ENCODE measurements at places on chromosomes 4 and X.

DNA sequence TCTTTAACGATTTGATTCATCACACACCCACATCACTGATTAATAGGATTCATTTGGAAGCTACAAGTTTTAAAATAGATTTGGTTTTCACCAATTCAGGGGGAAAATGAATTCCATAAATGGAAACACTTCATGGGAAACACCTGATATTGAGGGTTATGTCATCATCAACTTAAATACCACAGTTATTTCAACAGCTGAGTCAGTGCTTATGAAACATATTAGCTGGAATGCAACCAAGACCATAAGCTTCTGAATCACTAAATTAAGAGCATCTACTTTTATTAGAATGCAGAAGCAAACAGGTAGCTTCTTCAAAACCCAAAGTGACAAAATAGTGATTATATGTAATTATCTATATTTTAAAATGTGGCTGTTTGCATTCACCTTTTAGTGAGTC, 207.8 kb upstream of the DCAF8L1 start:
- no peak for DNase-seq
- no peak overlapping the region for H3K4me3 ChIP-seq
- no peaks in the 10 kb centered on the region for H3K4me1 ChIP-seq
- H3K27ac ChIP-seq: no peak overlapping the region
- no peaks in the 10 kb centered on the region for H3K27me3 ChIP-seq
- no peaks in the 10 kb centered on the region for H3K36me3 ChIP-seq

GRCh38 chrX:50093625-50094024, 107.2 kb downstream of the AKAP4 start:
- H3K4me1 ChIP-seq: no peaks in the 10 kb centered on the region
- no peak for DNase-seq
- no peaks in the 10 kb centered on the region for H3K36me3 ChIP-seq
- H3K27me3 ChIP-seq: no peaks in the 10 kb centered on the region
- H3K4me3 ChIP-seq: no peak overlapping the region
- no peak overlapping the region for H3K27ac ChIP-seq

- H3K27ac ChIP-seq: no peak overlapping the region
- no peak overlapping the region for H3K4me3 ChIP-seq
- H3K36me3 ChIP-seq: no peaks in the 10 kb centered on the region
- no peaks in the 10 kb centered on the region for H3K4me1 ChIP-seq
- DNase-seq: no peak
- no peaks in the 10 kb centered on the region for H3K27me3 ChIP-seq
Measured at GRCh38 chrX:88425739-88426138, 321.3 kb upstream of the CPXCR1 start.

DNA sequence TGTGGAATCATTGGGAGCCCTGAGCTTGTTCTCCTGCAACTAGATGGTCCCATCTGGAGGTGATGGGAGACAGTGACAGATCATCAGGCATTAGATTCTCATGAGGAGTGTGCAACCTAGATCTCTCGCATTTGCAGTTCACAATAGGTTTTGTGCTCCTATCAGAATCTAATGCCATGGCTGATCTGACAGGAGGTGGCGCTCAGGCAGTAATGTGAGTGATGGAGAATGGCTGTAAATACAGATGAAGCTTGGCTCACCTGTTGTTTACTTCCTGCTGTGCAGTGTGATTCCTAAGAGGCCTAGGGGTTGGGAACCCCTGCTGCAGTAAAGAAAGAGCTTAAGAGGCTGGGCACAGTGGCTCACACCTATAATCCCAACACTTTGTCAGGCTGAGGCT, 42.2 kb upstream of the PUDP start:
- no peak overlapping the region for H3K27ac ChIP-seq
- H3K4me3 ChIP-seq: no peak overlapping the region
- no peak for DNase-seq
- no peaks in the 10 kb centered on the region for H3K27me3 ChIP-seq
- H3K4me1 ChIP-seq: no peaks in the 10 kb centered on the region

DNA sequence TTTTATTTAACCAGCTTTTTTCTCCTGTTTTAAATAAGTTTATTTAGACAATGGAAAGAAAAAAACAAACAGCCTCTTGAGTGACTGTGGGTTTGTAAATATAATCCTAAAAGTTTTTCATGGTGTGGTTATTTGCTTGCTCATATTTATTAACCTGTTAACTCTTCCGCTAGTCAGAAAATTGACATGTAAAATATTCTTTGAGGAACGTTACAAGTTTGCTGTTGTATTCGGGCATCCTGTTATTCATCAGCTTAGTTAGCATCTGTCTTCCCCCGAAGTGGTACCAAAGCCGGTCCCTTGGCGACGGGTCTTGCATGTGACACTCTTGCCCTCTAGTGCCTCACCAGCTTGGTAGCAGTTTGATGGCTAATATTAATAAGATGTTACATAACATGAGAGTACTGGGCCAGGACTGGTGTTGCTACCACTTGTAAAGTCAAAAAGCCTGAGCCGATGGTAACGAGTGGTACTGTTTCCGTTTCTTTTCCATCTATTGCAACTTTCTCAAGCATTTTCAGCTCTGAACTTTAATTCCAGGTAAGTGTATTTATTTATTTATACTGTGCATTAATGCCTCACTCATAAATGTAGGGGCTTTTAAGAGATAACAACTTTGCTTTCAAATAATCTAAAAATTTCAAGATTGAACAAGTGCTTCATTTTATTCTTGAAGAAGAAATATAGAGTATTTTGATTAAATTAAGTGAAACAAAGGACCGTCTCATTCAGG, at the start of gene NDST3:
Gene NDST3 (plus strand): TSS at position 434 of the 733 bp plus-strand sequence. CDS start 19,425 bp downstream, outside the sequence.
- H3K4me1 ChIP-seq: no peaks in the 10 kb centered on the region
- H3K27me3 ChIP-seq: peaks cover 3% of the 10 kb centered on the region
- no peak for DNase-seq
- no peaks in the 10 kb centered on the region for H3K36me3 ChIP-seq
- no peak within 1 kb of the TSS for H3K4me3 ChIP-seq

GRCh38 chr4:51906167-51906958, 63.4 kb downstream of the DCUN1D4 start:
- H3K4me3 ChIP-seq: no peak overlapping the region
- H3K36me3 ChIP-seq: peaks cover 2% of the 10 kb centered on the region
- no peak overlapping the region for H3K27ac ChIP-seq
- no peaks in the 10 kb centered on the region for H3K27me3 ChIP-seq
- DNase-seq: peak; percentile 69

DNA sequence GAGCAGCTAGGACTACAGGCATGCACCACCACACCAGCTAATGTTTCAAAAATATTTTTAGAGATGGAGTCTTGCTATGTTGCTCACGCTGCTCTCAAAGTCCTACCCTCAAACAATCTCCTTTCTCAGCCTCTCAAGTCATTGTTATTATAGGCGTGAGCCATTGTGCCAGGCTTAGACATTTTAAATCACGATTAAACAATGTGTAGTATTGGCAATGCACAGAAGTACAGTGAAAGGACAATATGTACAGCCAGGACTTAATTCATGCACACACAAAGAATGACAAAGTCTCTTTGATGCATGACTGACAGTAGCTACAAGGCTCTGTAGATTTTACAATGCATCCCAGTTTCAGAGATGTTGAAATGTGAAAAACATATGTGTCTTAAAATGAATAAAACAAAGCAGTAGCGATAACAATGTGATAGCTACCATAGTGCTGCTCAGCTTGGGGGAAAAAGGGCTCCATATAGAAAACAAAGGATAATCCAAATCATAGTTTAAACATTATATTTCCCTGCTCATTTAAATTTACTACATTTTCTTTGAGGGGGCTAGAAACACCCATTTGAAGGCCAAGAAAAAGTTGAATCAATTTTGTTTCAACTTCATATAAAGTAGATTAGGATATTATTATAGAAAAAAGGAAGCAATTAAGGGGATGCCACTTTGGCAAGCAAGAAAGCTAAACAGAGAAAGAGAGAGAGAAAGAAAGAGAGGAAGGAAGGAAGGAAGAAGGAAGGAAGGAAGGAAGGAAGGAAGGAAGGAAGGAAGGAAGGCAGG, 272.4 kb upstream of the SMIM31 start:
- H3K27me3 ChIP-seq: no peaks in the 10 kb centered on the region
- H3K4me1 ChIP-seq: no peaks in the 10 kb centered on the region
- no peak for DNase-seq
- H3K36me3 ChIP-seq: no peaks in the 10 kb centered on the region
- no peak overlapping the region for H3K4me3 ChIP-seq

DNA sequence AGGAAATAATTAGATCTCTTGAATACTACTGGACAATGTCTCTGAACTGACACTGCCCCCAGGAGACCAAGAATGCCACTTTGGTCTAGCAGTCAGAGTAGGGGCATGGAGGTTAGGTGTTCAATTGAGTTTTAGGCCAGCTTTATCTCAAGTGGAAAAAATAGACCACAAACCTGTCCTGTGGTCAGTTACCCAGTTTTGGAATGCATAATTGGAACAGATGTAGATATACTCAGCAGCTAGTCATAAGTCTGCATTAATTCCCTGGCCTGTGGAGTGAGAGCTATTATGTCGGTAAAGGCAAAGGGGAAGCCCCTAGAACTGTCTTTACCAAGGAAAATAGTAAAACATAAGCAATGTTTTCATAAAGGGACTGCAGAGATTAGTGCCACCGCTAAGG, 587.7 kb downstream of the GLUD2 start:
- no peaks in the 10 kb centered on the region for H3K4me1 ChIP-seq
- no peaks in the 10 kb centered on the region for H3K36me3 ChIP-seq
- no peak overlapping the region for H3K27ac ChIP-seq
- DNase-seq: no peak
- no peaks in the 10 kb centered on the region for H3K27me3 ChIP-seq
